Fibroblast of upper back skin (primary cell): ENCODE measurements at places on chromosomes 12 and 14.

- DNase-seq = no peak
Measured at GRCh38 chr12:6935371-6936193, 7.8 kb downstream of the ATN1 start.

DNA sequence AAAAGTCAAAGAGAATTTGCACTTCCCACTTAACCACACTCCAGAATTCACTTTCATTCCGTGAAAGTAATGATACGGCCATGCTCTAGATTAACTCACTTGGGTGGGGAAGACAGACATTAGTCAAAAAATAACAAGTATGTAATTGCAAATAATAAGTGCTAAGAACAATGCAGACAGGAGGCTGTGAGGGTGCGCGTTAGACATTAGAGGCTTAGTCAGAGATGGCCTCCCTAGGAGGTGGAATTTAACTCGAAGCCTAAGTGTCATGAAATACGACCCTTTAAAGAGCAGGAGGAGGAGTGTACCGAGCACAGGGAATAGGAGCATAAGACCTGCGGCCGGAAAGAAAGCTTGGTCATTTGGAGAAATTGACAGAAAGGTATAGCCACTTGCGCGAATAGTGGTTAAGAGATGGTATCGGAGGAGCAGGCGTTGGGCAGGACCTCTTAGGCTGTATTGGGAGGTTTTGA, 628 bp downstream of the SNRPF start:
- peak; percentile 20 for DNase-seq

DNA sequence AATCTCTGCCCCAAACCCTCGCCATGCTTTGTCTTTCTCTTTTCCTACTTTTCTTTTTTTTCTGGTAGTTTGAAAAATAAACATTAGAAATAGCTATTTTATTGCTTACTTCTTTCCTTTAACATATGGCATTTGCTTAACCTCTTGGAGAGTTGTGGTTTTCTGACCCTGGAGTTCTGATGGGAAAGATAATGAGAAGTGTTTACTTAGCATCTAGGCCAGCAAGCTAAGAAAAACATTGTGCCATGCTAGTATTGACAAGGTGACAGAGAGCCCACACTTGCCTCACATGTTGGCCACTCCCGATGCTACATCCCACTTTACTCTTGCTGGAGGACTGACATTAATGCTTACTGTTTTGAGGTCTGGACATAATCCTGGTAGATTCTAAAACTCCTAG, 886.2 kb downstream of the DIO2 start:
- no peak for DNase-seq

GRCh38 chr14:74488786-74489397, 4.2 kb downstream of the NPC2 start:
- DNase-seq = peak; percentile 73

GRCh38 chr14:99426813-99427346, 53.8 kb downstream of the SETD3 start:
- DNase-seq = no peak

DNA sequence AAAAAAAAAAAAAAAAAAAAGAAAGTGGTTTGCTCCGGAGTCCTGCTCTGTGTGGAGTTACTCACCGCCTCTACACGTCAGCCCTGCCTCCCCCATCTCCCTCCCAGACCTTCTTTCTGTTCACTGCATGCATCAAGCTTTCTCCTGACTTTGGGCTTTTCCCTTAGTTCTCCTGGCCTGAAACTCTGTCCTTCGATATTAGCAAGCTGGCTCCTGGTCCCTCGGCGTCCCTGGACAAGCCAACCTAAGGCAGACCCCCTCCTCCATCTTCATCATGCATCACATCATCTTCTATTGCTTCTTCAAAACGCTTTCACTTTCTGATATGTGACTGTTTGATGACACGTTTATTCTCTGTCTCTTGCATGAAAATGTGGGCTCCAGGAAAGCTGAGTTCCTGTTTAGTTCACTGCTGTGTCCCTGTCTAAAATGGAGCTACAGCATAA, 40.6 kb downstream of the SLC15A4 start:
- peak; percentile 28 for DNase-seq
